ENCODE measurements at places on chromosomes 12 and 14.

DNA sequence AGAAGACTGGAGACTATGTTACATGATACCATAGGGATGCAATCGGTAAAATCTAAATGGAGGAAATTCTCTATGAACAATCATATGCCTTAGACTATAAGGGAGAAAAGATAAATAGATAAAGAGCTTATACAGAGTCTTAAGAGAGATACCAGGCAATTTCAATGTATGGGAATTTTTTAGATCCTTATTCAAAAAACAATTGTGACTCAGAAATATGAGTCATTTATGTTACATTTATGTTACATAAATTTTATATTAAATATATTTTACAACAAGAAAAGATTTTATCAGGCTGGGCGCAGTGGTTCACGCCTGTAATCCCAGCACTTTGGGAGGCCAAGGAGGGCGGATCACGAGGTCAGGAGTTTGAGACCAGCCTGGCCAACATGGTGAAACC is 36.5 kb upstream of the PSMA6 start:
- no peak for DNase-seq

- no peak for DNase-seq
Observed at GRCh38 chr12:124765581-124766489, 97.8 kb downstream of the SCARB1 start.

DNA sequence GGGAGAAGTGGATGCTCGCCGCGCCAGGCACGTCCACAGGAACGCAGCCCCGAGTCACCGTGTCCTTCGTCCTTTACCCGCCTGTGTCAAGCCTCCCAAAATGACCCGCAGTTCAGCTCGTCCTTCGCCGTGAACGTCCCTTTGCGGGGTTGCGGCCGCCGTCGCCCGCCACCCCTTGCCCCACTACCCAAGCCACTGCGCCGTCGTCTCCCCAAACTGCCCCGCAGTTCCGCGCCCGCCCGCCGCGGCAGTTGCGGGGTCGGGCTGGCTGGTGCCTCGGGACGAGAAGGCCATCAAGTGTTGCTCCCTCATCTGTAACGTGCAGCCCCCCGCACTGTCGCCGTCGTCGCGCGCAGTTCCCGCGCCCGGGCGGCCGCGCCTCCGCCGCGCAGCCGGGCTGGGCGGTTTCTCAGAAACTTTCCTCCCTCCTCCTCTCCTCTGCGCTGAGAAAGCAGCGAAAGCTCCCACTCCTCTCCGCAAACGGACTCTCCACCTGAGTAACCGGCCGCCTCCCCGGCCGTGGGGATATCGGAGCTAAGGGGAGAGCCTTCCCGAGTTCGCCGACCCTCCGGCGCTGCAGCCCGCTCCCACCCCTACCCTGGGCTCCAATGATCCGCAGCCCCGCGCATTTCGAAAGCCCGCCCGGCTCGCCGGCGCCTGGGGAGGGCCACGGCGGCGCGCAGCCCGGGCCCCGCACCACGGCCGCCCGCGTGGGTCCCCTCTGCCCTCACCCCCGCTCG is 6.7 kb downstream of the CDKN1B start:
- DNase-seq: no peak

GRCh38 chr12:54417712-54418440 is 1.2 kb downstream of the ITGA5 start:
- DNase-seq: no peak

DNA sequence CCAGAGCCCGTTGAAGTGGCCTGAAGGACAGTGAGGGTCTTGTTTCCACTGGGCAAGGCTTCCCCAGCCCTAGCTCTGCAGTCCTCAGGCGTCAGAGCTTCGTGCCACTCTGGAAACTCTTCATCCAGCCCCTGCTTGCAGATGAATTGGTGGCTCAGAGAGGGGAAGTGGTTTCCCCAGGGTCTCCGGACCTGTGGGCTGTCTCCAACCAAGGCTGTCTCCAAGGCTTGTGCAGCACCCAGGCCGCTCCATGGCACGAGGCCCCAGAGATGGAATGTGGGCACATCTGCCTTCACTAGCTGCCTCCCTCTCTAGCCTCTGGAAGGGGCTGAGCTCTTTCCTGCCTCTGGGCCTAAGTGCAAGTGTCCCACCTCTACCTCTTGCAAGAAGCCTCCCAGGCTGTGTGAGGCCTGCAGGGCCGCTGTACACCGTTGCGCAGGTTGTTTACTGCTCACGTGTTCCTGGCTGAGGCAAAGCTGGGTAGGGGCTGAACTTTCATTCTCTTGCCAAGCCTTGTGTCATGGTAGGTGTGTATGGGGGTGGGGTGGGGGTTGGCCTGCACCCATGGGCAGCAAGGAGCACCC is 11.1 kb downstream of the RIN3 start:
- no peak for DNase-seq

GRCh38 chr14:22086131-22086530 is 412.5 kb upstream of the OR4E1 start:
- no peak for DNase-seq

DNA sequence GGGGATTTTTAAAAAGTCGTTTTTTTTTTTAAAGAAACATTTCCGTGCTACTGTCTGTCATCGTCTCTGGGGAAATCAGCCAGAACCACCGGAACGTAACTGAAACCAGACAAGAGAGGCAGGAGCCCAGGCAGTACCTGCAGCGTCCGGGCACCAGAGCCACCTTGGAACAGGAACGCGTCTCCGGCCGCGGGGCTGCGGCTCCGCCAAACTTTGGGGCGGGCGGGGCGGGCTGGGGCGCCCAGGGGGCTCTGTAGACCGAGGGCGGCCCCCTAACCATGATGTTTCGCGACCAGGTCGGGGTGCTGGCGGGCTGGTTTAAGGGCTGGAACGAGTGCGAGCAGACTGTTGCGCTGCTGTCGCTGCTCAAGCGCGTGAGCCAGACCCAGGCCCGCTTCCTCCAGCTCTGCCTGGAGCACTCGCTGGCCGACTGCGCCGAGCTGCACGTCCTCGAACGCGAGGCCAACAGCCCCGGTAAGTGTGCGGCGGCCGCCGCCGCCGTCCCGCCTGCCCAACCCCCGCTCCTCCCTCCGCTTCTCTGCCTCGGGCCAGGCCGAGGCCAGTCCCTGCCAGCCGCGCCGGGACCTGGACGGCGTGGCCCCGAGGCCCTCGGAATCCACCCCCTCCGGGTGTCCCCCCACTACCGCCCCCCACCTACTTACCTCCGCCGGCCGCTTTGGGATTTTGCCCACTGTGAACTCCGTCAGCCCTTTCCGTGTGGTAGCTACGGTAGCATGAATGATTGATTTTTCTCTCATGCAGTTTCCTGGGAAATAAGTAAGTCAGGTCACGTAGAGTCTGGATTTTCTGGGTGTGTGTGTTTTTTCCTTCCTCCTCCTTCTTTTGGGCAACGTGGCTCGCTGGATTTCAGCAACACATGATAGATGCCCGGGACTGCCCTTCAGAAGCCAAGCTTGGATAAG is 972 bp downstream of the SAMD4A start:
- no peak for DNase-seq

DNA sequence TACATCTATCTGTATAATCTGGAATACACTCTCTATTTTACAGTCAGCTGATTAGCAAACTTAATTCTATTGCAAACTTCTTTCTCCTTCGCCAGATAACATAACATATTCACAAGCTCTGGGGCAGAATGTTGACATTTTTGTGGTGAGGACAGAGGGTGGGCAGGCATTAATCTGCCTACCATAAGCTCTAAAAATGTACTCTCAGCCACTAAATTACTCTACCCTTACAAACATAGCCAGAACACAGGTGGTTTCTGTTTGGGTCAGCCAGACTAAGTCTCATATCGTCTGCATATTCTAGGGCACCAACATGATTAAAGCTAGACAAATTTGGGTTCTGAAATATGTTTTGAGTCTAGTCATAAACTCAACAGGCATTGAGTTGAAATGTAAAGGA is 90.1 kb downstream of the SLC6A15 start:
- DNase-seq: no peak

DNA sequence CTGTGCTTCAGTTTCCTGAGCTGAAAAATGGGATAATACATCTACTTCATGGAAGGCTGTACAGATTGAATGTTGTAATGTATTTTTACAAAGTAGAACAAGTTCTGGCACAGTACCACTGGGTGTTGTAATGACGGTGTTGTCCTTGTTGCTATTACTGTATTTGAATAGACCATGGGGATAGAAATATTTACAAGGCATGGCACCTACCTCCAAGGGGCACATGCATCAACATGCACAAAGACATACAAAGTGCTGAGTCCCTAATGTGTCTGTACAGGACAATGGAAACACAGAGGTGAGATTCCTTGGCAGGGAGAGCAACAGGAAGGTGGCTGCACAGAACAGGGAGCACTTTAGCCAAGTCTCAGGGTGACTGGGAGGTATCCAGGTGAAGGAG is 930.6 kb upstream of the TMEM132C start:
- no peak for DNase-seq

DNA sequence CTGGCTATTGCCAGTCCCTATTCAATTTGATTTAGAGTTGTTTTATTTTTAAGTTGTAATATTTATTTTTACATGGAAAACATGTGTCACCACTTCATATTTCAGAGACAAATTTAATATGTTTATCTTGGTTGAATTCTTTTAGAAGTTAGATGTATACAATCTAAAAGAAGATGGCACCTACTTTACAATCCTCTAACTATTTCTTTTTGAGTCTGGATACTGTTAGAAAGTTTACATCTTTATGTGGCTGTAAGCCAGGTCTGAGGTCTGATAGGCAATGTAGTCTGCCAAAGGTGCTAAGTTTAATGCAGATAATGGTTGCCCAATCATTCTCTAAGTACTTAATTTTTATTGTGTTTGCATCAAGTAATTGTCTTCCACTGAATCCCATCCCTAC is 7.2 kb upstream of the LMO3 start:
- no peak for DNase-seq

DNA sequence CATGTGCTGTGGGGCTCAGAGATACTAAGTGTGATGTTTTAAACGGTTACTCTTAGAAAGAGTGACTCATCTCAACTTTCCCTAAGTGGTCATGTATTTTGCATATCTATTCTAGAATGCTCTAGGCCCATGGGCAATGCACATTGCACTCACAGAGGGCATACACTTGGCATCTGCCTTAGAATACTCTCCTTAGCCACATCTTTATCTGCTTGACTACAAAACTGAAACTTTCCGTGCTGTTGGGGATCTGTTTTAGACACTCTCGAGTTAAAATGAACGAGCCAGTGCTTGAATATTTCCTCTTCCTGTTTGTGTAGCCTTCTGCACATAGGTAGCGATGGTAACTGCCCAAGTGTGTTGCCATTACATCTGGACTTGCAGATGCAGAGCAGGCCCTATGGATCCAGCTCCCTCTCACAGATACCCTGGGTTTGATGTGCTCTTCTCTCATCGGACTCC is 180.5 kb downstream of the CAND1 start:
- no peak for DNase-seq

GRCh38 chr14:31222834-31223233 is 15.2 kb upstream of the HECTD1 start:
- DNase-seq: no peak

GRCh38 chr14:75204116-75204515 is 27.7 kb upstream of the TMED10 start:
- DNase-seq: no peak

DNA sequence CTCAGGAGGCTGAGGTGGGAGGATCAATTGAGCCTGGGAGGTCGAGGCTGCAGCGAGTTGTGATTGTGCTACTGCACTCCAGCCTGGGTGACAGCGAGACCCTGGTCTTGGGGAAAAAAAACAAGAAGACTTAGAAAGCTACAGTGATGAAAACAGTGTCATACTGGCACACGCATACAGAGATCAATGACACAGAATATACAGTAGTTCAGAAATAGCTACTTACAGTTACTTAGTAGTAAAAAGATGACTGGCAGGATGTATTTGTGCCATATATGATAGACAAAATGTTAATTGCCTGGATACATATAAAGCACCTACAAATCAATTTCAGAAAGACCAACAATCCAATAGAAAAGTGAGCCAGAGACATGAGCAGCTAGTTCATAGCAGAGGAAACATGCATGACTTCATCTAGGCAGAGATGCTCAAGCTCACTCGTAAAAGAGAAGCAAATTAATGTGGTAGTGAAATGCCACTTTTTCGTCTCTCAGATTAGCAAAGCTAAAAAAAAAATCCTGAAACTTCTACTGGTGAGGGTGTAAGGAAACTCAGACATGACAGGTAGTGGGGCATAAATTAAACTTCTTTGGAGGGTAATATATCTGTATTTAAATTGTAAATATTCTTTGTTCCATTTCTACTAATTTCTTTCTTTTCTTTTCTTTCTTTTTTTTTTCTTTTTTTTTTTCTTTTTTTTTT is 2.5 kb upstream of the ALDH2 start:
- DNase-seq: no peak

- no peak for DNase-seq
Observed at GRCh38 chr14:69591317-69591716, 16.6 kb upstream of the CCDC177 start.

- no peak for DNase-seq
Observed at GRCh38 chr12:121600702-121601336, 20.0 kb upstream of the KDM2B start.

DNA sequence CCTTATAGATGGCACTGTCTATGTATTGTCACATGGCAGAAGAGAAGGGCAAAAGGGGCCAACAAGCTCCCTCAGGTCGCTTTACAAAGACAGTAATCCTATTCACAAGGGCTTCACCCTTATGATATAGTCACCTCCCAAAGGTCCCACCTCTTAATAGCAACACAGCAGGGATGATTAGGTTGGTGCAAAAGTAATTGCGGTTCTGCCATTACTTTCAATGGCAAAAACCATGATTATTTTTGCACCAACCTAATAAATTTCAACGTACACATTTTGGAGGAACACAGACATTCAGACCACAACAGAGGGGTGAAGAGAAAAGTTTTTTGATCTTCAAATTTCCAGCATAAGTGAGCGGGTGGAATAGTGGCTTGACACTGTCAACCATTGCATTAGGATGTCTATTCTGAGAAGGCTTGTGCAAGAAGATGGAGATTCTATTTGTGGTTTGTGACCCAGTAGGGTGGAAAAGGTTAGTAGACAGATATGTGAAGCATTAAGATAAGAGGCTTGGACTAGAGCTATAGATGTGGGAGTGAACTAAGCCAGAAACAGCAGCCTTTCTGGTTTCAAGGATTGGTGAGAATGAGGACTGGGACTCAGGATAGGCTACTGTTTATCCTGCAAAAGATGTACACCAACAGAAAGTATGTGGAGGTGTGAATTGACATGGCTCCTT is 75.5 kb upstream of the CPSF6 start:
- no peak for DNase-seq

DNA sequence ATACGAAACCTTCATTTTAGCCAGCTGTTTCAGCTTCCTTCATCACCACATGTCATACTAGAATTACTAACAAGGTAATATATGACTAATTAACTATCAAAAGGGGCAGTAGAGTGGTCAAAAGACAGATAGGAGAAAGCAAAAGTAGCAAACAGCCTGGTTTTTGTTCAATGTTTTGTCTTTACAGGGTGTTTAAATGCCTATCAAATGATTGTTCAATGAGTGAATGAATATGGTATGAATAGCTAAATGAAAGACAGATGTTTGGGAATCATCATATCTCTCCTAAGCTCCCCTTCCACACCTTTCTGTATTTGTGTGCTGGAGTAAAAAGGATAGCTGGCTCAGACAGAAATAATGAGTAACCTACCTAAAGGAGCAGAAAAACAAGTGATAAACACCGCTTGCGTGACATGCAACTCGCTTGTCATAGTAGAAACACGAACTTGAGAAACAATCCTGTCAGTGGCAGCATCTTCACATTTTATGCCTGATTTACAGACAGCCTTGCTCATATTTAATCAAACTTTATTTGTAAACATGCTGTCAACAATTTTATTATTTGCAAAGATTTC is 34.2 kb downstream of the ABCC9 start:
- DNase-seq: no peak
